Stimulated activated CD4-positive, alpha-beta T cell treated with anti-CD3 and anti-CD28 coated beads, Interleukin-2, amount 100 ng/mL, for 24 hours (primary cell): ENCODE measurements at places on chromosomes 11 and 22.

- DNase-seq = no peak
Measured at GRCh38 chr22:47484960-47485569, 722.6 kb downstream of the TBC1D22A start.

DNA sequence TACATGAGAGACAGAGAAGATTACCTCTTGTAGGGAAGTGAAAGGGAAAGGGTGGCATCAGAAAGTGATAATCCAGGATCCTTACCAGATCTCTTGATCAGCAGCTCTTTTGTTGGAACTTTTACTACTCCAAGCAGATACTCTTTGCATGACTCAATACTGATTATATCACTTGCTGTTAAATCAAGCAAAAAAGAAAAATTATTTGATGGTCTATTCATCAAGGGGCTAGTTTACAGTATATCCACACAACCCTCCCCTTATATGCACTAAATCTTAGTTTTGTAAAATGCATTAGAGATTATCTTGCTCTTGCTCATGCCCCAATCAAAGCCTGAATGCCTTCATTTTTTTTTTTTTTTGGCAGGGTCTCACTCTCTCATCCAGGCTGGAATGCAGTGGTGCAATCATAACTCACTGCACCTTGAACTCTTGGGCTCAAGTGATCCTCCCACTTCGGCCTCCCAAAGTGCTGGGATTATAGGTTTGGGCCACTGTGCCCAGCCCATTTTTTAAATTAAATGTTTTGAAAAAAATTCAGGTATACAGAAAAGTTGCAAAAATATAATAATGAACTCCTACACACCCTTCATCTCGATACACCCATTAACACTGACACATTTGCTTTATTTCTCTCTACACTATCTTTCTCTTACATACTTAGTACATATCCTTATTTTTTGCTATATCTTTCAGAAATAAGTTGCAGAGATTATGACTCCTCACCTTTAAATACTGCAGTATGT is 76.1 kb upstream of the UCP3 start:
- DNase-seq = no peak

DNA sequence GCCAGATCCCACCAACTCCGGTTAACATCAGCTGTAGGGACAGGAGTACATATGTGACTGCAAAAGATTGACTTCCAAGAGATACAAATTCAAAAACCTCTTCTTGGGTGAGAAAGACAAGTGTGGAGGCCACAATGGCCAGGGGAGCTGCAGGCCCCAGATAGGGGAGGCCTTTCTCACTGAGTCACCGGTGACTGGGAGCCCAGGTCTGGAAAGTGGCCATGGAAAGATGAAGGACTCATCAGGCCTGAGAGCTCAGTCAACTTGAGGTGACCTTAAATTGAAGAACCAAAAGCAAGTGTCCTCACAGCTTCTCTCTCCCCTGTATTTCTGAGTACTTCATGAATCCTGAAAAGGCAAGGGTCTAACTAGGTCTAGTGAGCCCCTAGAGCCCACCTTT is 90.4 kb upstream of the CLPB start:
- DNase-seq = no peak

DNA sequence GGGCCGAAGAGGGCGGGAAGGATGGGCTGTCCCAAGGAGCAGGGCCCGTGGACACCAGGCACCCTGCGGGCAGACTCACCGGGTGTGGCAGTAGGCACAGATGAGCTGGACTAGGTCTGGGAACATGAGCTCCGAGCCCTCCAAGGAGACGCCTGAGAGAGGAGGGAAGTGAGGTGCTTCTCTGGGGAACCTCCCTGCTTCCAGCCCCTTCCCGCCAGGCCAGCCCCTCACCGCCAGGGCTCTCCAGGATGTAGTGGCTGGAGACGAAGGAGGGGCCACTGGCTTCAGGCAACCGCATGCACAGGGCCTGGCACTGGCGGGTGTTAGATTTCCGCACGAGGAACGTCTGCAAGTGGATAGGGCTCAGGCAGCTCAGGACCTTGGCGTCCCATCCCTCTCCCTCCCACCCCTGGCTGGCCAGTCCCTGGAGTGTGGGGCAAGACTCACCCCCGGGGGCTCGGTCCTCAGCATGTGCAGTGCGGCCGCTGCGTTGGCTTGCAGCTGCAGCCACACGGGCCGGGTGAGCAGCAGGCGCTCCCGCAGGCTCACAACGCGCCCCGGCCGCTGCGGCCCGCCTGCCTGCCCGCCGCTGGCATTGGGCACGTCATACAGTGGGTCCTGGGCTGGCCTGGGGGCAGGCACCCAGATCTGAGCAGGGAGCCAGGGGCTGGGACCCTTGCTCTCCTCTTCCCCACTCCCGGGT is 552 bp downstream of the RIN1 start:
- no peak for DNase-seq
